ENCODE measurements at places on chromosomes 2 and 18.

DNA sequence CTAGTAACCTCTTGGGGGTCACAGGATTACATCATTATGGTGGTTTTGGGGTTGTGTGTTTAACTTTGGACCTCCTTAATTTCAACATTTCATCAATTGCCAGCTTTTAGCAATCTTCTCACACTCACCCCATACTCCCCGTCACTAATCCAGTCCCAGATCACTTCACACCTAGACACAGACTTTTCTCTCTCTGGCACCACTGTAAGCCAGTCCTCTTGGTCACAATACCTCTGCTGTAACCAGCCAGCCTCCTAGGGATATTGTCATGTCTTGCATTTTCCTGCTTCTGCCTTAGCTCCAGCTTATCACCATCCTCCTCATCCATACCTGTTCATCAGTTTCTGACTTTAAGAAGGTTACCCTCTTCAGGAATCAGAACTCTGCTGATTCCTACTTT, 1.6 kb upstream of the STK17B start:
- no peak for DNase-seq

DNA sequence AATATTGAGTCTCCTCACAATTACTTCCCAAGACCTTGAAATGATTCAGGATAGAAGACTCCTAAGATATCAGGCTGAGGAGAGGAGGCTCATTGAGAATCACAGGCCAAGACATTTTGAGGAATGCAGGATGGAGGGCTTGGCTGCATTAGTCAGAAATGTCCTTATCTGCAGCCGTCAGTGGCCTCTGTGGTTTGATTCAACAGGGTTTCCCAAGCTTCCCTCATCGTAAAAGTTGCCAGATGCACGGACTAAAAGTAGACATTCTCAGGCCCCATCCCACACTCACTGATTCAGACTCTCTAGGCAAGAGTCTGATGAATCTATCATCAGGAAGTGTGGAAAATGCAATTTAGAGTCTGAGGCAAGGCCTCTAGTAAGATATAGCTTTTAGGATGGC, 34.0 kb upstream of the TMEM178A start:
- no peak for DNase-seq

DNA sequence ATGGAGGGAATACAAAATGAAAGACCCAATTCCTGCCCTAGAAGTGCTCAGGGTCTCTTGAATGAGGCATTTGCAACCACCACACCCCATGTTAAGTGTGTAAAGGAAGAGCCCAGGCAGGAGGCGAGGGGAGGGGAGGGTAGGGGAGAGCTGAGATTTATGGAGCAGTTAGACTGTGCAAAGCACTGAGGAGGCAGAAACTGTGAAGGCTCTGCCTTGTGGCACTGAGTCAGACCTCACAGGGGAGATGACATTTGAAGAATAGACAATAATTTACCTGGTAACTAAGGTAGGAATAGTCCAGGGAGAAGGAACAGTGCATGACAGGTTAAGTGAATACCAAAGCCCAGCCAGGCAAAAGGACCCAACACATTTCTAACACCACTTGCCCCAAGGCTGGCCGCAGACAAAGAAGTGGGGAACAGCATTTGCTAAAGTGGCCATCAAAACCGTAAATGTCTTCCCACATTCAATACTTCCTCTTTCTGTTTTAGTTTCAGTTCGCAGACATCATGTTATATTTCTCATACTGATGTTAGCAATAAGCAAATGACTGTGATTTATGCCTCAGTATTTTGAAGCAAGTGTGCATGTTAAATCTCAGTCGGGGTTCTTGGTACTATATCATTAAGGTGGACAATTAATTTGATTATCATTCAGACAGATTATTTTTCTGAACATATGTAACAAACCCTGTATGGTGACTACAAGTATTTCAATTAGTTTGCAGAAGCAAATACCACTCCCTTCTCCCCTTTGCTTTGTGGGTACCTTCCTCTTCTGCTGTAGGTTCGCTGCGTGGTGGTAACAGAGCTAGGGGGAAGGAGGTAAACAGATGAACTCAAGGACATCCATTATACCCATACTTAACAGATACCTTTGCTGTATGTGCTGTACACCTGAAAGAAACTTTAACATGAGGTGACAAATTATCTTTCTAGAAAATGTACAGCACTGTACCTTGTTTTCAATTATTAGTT, 27.5 kb downstream of the CDH20 start:
- no peak for DNase-seq

DNA sequence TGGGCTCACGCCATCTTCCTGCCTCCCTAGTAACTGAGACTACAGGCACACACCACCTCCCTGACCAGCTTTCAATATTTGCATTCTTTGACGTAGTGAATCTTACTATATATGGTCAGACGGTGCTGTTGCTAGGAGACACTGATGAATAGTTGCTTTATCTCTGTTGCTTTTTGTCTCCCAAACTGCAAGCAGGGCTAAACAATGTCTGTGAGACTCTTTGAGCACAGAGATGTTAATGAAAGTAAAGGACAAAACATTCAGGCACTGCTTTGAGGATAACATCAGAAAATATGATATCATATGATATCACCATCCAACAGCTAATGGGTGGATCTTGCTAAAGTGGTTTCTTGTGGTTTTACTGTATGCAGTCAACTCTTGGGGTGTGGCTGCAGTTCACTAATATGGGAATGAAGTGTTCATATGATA, 43.0 kb downstream of the EMILIN2 start:
- no peak for DNase-seq

- DNase-seq = no peak
Observed at GRCh38 chr2:109242654-109243331, 113.8 kb downstream of the SH3RF3 start.

DNA sequence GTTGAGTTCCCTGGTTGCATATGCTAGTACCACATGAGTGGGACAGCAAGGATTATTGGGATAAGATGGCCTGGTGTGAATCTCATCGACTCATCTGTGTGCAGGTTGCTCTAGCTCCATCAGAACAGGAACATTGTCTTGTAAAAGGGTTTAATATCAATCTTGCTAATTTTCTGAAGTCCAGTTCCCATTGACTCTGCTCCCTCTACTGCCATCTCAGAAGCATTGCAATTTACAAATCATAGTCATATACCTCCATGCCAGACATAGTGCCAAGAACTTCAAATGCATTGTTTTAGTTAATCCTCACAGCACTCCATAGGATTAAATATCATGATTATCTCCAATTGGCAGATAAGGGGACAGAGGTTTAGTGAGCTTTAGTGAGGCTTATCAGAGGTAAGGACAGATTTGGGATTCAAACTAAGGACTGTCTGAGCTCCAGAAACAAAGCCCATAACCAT, 4.8 kb upstream of the STAT4 start:
- no peak for DNase-seq

DNA sequence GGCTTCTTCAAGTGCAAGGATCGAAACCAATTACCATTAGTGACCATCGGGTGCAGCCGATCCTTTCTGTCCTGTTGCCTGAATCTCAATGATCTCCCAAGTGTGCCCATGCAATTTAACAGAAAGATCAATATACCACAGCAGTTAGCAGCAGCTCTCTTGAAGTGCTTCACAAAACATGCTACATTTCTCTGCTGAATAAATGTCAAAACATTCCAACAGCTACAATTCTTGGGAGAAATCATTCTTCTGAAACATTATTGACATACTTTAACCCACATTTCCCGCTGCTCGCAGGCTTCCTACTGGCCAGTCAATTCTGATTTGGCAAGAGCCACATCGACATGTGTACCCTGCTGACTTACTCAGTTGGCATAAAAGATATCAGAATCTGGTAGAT, 907.7 kb downstream of the TMEM182 start:
- no peak for DNase-seq

GRCh38 chr2:201432038-201432620, 19.1 kb downstream of the TRAK2 start:
- DNase-seq = no peak

DNA sequence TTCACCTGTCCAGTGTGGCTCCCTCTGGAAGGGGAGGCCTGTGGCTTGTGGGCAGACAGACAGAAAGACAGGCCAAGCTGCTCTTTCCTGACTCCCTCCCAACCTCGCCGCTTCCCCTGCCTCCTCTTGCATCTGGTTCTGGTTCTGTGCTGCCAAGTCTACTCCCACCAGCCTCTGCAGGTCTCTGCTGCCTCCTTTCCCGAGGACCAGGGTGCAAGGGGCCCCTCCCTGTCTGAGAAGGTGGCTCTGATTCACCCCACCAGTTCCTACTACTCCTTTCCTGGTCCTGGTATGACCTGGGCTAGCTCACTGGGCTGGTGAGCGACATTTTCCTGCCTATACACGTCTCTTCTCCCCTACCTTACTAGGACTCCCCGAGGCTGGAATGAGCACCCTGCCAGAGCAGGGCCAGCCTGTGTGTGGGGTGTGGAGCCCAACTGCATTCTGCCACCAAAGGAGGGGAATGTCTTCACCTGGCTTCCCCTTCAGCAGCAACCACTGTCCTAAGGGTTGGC, 238.5 kb downstream of the CELF4 start:
- no peak for DNase-seq

Data from activated CD8-positive, alpha-beta memory T cell treated with anti-CD3 and anti-CD28 coated beads for 1 hour (primary cell).